ENCODE measurements at places on chromosomes 2 and 18.

GRCh38 chr2:5437375-5437774 is 254.8 kb upstream of the SOX11 start:
- no peak overlapping the region for H3K27ac ChIP-seq
- H3K4me1 ChIP-seq = no peaks in the 10 kb centered on the region
- H3K36me3 ChIP-seq = no peaks in the 10 kb centered on the region
- DNase-seq = no peak

- H3K27ac ChIP-seq = no peak overlapping the region
- no peaks in the 10 kb centered on the region for H3K36me3 ChIP-seq
- H3K4me3 ChIP-seq = no peak overlapping the region
- DNase-seq = no peak
- H3K27me3 ChIP-seq = no peaks in the 10 kb centered on the region
These were observed 140.7 kb downstream of the LDLRAD4 start for GRCh38 chr18:13359210-13359609.

- DNase-seq = no peak
- H3K27me3 ChIP-seq = no peaks in the 10 kb centered on the region
- no peak overlapping the region for H3K27ac ChIP-seq
- peaks cover 35% of the 10 kb centered on the region for H3K4me1 ChIP-seq
These were observed 3.3 kb upstream of the ORC2 start for GRCh38 chr2:200966770-200967169.

GRCh38 chr18:38262661-38263060 is 697.1 kb upstream of the CELF4 start:
- DNase-seq = no peak
- H3K27ac ChIP-seq = no peak overlapping the region
- H3K4me1 ChIP-seq = no peaks in the 10 kb centered on the region
- H3K36me3 ChIP-seq = no peaks in the 10 kb centered on the region

DNA sequence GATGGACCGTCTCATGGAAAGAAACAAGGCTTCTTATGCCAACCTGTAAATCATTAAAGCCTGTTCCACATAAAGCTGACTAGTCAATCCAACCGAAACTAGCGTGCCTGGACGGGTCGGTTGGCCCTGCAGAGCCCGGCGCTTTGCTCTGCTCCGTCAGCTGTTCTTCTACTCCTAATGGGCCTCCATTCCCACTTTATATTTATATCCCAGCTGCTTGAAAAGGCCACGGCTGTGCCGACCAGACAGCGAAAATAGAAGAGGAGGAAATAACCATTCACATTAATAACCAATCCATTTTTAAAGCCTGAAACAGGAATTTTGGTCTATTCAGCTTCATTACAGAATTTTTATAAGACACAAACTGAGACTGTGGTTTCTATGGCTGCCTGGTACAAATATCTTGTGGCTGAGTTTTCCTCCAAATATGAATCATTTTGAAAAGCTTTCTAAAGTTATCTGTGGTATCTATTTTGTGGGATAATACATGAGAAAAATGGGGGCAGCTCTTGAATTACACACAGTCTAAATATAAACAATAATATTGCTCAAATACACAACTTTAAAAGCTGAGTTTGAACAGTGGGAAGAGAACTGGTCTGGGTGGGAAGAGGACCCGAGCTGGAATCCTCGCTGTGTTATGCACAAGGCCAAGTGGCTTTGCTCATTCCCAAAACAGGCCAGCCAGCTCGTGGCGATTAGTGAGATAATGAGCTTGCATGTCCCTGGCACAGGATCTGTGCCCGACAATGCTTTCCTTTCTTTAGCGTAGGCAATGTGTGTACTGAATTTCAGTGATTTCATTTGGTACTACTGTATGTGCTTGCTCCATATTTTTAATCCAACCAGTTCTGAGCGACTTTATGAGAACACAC is 10.5 kb upstream of the FAM124B start:
- H3K4me1 ChIP-seq = peaks cover 2% of the 10 kb centered on the region
- no peak for DNase-seq
- H3K27ac ChIP-seq = no peak overlapping the region

DNA sequence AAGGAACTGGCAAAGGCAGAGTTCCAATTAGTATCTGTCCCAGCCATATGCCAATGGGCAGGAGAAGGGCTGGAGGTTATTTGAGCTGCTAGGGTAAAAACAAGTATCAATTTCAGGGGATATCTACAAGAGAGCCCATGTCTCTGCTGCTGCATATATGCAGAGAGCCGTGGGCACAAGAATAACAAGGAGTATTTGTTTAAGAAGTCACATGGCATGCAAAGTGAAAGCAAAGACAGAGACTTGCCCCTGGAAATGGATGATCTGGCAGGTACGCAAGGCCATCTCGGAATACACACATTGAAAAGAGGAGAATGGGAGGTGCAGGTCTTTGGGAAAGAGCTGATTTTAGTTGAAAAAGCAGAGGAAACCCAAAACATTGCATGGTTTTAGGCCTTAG is 170.6 kb downstream of the EVA1A start:
- no peaks in the 10 kb centered on the region for H3K36me3 ChIP-seq
- no peak for DNase-seq
- no peaks in the 10 kb centered on the region for H3K4me1 ChIP-seq
- no peaks in the 10 kb centered on the region for H3K27me3 ChIP-seq
- no peak overlapping the region for H3K4me3 ChIP-seq

Data from DND-41 (cell line).